ENCODE measurements at places on chromosomes 4 and X.
A peak's percentile ranks its signal among the peaks of the same experiment; 100 is the strongest.

DNA sequence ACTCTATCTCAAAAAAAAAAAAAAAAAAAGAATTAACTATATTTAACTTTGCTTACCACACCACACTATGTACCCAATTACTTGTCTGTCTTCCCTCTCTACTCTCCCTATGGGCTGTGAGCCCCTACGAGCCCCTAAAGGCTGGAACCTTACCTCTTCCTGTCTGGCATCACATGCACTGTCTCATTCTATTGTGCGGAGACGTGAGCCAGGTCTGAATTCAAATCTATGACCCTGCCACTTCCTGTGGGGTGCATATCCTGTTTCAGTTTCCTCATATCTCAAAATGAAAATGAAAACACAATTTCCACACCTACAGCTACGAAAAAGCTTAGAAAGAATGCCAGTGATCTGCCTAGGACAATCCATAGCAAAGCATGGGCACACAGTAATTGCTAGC lies 42.9 kb upstream of the HS3ST1 start:
- no peak for DNase-seq

GRCh38 chrX:14073556-14073955 lies 43.9 kb upstream of the GEMIN8 start:
- no peak for DNase-seq

DNA sequence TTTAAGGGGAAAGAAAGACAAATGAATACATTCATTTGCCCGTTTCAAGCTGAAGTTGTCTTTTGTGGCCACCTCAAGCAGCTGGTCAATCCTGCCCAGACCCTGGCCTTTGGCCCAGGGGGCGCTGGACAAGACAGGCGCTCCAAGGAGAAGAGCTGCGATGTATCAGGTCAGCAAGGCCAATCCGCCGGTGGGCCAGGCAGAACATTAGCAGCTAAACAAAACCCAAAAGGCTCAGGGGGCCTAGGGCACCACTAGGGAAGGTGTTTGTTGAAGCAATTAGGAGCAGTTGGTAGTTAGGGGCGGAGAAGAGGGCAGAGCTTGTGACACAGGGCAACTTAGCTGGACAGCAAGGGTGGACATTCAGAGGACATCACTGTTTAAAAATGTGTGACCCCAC lies 60.8 kb upstream of the TMEM33 start:
- DNase-seq: no peak

DNA sequence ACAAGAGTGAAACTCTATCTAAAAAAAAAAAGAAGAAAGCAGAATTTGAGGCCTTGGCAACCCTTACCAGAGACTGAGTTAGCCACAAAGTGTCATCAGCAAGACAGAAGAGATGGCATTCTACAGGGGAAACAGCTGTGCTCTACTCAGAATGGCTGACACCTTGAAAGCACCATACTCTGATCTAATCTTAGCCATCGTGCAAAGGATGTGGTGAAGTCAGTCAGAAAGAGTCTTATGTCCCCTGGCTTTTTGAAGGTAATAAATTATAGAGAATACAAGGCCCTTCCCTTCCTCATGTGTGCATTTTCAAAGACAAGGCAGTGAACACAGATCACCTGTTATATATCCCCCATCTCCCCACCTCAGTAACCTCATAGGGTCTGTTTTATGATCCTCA lies 13.2 kb downstream of the CLNK start:
- no peak for DNase-seq

GRCh38 chr4:91838181-91838861 lies 465.4 kb upstream of the GRID2 start:
- DNase-seq: no peak

DNA sequence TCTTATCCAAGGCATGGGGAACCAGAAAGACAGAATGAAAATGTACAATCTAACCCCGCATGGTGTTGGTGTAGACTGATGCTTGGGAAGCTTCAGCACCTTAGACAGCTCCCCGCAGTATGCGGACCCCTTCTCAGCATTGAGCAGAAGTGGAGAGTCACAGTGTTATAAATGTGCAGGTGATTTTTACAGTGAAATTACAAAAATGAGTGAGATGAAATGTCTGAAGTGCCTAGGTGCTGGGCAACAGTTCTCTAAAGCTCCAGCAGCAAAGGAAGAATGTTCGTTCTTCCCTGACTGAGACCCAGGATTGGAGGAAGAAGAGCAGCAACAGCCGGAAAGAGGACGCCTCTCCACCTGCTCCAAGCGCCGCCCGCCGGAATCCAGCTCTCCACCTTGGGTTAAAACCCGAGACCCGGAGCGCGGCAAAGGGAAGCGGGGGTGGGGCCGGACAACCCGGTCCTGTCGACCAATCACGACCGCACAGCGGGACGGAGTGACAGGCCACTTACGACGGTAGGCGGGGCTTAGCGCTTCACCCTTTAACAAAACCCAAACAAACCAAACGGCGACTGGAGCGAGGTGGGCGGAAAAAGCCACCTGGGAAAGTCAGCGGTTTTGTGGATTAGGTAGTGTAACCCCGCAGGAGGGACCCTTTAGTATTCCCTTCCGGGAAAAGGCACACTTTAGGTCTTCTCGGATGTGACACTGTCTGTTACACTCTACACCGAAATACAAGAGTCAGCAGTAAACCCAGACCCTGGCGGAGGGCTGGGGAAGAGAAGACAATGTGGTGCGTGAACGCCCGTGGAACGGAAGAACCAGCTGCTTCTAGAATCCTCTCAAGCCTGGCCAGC lies at the start of gene GLRA3:
Gene GLRA3 (minus strand): TSS at position 403 of the 857 bp plus-strand sequence. CDS start 436 bp downstream, outside the sequence.
- DNase-seq: peak; percentile 89

- DNase-seq: peak; percentile 72
Observed at GRCh38 chrX:154308108-154308946, 12.7 kb downstream of the TKTL1 start.

DNA sequence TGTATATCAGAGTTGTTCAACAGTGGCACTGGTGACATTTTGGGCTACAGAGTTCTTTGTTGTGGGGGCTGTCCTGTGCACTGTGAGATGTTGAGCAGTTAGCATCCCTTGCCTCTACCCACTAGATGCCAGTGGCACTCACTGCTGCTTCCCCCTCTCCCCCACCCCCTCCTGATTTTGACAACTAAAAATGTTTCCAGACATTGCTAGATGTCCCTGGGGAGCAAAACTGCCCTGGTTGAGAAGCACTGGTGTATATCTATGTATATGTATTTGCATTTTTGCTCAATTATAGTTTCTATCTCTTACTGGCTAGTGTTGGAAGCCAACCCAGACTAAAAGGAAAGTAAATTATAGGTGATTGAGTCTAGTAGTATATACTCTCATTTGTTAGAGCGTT lies 2.4 kb downstream of the TMEM131L start:
- peak; percentile 39 for DNase-seq

DNA sequence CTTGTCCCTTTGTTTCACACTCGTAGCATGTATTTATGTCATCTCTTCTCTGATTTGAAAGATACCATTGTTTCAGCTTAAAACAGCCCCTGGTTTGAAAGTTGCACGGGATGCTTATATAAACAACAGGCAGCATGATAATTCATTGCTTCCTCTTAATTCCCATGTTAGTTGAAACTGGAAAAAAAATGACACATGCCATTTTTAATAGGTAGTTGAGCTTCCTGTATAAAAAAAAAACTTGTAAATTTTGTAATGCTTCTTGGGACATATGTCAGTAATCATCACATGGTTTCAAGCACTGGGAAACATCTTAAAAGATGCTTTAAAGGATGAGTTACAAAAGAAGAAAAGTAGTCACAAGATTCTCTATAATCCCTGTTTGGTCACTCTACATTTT lies 243.0 kb downstream of the PALLD start:
- no peak for DNase-seq

DNA sequence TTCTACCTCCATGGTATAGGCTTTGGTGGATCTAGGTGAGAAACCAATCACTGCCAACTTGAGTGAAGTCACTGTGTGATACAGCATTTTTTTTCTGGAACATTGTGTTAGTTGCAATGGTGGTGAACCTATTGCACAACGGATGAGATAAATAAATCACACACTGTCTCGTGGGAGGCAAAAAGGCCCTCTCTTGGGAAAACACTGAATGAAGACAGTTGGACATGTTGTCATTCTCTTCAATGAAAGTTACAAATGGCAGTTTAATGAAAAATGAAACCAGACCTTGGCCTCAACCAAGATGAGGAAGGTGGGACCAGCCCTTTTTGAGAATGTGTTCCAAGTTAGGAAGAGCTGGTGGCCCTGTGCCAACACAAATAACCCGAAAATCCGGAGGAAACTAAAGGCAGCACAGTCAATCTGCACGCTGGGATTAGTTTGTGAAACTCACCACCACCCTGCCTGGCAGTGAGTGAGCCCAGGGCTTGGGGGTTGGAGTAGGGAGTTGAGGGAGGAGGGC lies 5.4 kb upstream of the ADGRG2 start:
- DNase-seq: no peak

GRCh38 chrX:130110379-130111219 lies at the start of gene ELF4:
Gene ELF4 (minus strand): TSS chrX:130110497. CDS start chrX:130081330, 29,167 bp downstream.
- peak; percentile 48 for DNase-seq

DNA sequence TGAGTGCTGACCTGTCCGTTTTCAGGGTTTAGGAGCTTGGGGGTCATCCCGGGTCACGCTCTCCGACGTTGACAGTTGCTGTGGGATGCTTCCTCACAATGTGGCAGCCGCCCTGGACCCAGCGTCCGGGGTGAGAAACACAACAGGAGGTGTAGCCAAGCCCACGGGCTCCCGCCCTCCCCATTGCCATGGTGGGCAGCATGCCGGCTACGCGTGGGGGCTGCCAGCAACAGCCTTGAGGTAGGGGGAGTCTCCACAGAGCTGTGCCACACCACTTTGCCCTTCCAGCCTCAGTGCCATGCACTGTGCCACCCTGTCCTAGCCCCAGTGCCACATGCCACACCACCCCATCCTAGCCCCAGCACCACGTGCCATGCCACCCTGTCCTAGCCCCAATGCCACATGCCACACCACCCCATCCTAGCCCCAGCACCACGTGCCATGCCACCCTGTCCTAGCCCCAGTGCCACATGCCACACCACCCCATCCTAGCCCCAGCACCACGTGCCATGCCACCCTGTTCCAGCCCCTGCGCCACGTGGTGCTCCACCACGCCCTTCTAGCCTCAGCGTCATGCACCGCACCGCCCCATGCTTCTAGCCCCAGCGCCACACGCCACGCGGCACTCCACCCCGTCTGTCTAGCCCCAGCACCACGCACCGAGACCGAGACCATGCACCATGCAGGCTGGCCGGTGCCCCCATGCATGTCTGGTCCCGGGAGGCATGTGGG lies 8.5 kb upstream of the HGFAC start:
- DNase-seq: no peak

- no peak for DNase-seq
Observed at GRCh38 chrX:39886282-39886681, 211.5 kb downstream of the BCOR start.

Data from eye (tissue), 1 donor.